ENCODE measurements at places on chromosomes 3 and 15.

GRCh38 chr3:29004885-29005599 is 275.8 kb upstream of the RBMS3 start:
- DNase-seq = no peak

GRCh38 chr15:22968366-22968765 is 11.8 kb downstream of the CYFIP1 start:
- DNase-seq = no peak

- no peak for DNase-seq
Observed at GRCh38 chr3:9581742-9582141, 28.1 kb upstream of the LHFPL4 start.

DNA sequence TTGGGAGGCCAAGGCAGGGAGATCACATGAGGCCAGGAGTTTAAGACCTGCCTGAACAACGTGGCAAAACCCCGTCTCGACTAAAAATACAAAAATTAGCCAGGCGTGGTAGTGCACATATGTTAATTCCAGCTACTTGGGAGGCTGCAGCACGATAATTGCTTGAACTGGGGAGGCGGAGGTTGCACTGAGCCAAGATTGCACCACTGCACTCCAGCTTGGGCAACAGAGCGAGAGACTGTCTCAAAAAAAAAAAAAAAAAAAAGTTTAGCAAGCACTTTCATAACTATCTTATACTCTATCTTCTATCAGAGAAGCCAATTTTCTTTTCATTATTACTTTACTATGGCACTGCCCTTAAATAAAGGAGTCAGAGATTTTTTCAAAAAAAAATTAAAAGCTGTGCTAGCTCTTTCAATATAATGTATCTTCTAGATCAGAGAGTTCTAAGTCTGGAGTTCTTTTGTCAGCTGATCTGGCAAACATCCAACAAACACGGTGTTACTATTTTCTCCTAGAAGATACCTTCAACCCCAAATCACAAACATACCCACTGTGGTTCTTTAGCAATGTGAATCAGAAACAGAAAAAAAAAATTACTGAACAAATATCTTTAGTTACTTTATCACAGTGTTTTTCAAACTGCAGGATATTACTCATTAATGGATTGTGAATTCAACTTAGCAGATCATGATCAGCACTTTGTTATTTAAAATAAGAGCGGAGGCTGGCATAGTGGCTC is 3.0 kb downstream of the ZNF770 start:
- DNase-seq = no peak

GRCh38 chr3:59450946-59451763 is 401.3 kb upstream of the CFAP20DC start:
- no peak for DNase-seq

DNA sequence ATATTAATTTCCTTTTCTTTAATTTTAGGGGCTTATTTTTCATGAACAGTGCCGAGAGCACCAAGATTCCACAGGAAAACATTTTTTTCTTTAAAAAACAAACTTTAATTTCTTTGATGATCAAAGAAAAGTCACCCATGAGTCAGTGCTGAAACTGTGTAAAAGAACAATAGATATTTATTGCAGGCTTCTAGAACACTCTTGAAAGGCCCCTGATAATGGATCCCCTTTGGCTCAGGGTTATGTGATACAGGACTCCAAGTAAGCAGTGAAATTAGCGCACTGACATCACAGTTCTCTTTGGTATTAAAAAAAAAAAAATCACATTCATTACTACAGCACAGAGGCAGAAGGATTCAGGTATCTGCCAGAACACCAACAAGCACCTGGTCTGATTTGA is 66.1 kb upstream of the MYZAP start:
- DNase-seq = no peak

- DNase-seq = peak; percentile 81
Observed at GRCh38 chr15:100721758-100722550, 119.6 kb downstream of the ASB7 start.

DNA sequence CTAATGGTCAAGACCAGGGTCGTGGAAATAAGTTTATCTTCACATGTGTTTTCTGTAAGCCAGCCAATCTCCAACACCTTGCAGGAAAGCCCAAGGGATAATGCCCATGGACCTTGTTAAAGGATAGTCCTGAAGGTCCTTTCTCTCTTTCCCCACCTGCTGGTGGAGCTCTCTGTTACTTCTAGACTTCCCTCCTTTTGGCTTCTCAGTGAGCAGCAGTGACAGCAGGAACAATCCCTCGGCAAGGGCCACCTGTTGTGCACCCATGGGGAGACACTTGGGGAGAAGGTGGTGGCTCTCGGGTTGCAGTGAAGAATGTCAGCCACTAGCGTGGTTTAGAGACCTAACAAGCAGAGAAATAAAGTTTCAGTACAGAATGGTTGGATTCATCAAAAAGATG is 84.0 kb upstream of the OSBPL11 start:
- DNase-seq = no peak

GRCh38 chr3:50651920-50652529 is 22.7 kb upstream of the DOCK3 start:
- DNase-seq = no peak

DNA sequence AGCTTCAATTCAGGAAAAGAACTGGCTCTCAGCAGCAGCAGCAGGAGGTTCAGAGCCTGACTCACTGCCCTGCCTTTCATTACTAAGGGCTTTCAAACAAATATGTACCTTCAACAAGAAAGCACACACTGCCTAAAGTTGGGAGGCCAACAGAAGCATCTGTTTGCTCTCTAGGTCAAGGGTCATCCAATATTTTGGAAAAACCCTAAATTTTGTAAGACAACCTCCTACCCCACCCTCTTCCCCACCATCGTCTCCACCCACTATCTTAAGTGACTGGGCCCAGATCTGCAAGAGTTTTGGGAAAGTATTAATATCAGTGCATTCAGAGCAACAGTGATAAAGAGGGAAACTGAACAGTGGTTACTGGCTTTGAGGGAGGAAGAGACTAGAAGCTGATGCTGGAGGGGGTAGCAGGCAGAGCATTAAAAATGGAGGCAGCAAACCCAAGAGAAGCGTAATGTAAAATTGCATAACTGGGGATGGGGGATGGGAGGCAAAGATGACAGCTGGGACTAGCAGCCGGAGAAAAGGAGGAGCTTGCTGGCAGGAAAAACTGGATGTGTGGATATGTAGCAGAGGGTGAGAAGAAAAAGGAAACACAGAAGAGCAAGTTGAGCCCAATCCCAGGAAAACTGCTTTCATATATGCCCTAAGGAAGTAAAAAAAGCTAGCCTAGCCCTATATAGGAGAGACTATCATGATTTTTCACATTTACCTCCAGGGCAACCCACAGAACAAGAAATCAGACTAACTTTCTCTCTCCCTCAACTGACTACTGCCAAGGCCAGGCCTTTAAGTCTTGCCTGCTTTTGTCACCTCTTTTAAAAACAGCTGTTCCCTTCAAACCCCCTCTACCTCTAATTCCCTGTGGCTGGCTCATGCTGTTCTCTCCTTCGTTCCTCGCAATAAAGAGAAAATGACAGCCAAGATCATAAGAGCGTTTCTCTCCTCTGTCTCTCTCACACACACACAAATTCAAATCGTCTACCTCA is 31.4 kb downstream of the NPTN start:
- no peak for DNase-seq

GRCh38 chr3:72487946-72488737 is 360.1 kb downstream of the SHQ1 start:
- DNase-seq = no peak

GRCh38 chr3:184140436-184140835 is 5.3 kb downstream of the EIF2B5 start:
- no peak for DNase-seq

GRCh38 chr15:56672721-56673120 is 60.6 kb downstream of the ZNF280D start:
- no peak for DNase-seq
